GM12865 (cell line): ENCODE measurements at places on chromosomes 16 and 17.

GRCh38 chr17:16649585-16649984 is 4.1 kb downstream of the ZNF624 start:
- DNase-seq: no peak

GRCh38 chr16:85927959-85928358 is 29.0 kb downstream of the IRF8 start:
- no peak for DNase-seq

DNA sequence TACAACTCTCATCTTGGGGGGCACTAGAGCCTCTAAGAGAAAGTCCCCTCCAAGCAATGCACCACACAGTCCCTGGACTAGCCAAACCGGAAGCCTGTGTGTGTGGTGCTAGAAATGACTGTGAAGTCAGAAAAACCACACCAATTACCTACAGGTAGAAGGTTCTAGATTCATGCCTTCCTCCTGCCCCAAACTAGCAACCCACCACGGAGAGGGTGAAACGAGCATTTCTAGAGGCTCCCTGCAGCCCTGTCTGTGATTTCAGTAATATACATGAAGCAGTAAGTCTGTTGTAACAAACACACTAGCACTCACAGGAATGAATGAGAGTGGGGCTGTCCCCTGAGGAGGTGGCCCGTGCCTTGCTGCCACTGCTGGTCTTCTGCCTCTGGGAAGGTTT is 13.6 kb downstream of the ZFHX3 start:
- DNase-seq: peak; percentile 80

GRCh38 chr17:44354582-44355561 is 8.8 kb downstream of the FAM171A2 start:
- DNase-seq: peak; percentile 73

DNA sequence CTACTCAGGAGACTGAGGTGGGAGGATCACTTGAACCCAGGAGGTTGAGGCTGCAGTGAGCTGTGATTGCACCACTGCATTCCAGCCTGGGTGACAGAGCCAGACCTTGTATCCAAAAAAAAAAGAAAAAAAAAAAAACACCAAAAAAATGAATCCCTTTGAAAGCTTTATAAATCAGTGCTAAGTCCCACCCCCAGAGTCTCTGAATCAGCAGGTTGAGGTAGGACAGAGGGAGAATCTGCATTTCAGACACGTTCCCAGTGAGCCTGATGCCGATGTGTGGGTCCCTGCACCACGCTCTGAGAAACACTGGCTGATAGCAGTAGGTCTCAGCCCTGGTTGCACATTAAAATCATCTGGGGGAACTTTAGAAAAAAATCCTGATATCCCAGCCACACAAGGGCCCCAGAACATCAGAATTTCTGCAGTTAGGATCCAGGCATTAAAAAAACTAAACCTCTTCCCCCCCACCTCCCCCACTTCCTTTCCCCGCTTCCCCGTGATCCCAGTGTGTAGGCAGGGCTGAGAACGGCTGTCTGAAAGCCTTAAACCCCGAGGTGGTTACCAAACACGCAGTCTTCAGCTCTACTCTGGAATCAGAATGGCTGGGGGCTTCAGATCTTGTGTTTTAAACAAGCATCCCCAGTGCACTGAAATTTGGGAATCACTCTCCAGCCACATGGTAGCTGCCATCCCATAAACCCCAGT is 27.3 kb upstream of the GPRC5B start:
- DNase-seq: no peak

DNA sequence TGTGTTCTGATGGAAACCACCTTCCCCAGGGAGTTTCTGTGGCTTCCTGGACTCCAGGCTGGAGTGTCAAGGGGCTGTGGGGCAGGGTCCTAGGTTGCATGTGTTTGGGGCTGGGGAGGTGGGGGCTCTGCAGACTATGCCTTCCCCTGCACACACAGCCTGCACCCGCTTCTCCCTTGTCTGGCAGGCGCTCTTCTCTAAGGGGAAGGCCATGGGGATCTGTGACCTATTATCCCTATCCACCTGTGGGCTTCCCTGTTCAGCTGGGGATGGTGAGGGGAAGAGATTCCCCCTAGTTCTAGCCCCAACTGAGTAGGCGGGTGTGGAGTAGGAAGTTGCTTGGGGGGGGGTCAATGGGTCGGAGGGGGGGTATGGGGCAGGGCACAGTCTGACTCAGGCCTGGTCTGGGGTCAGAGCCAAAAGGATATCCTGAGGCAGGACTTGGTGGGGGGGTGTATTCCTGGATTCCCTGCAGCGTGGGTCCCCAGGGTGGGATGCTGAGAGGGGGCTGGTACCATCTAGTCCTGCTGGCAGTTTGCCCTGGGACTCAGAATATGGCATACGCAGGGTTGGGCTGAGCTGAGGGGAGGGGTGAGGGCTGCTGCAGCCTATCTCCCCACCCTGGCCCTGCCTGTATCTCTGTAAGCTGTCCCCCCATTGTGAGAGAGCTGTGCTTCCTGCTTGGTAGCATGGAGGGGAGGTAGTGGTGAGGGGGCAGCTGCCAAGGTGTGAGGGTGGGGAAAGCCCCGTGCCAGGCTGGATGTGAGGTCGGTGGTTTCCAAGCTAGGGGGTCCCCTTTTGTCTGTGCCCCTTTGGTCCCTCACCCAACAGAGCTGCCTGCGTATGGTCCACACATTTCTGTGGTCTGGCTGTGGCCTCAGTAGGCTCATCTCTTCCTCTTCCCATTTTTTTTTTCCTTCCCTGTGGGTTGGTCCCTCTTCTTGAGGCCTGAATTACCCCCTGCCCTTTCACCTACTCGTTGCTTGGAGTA is 14.7 kb downstream of the RARA start:
- DNase-seq: peak; percentile 82

DNA sequence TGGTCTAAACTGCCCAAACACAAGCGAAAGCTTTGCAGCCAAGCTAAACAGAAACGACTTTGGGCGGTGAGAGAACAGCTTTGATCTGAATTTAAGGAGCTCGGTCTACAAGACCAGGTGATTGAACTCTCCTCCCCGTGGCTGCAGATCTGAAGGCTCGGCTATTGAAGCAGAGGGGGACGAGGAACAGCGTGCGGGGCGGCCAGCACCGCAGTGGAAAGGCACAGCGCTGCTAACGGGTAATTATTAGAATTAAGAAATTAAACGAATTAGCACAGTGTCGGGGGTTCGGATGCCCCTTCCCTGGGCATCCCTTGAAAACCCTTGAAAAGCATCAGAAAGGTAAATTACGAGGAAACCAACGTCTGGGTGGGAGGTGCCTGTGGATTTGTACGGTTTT is 431 bp downstream of the TEKT3 start:
- no peak for DNase-seq

GRCh38 chr17:41592601-41593305 is 6.1 kb upstream of the KRT14 start:
- no peak for DNase-seq

- DNase-seq: peak; percentile 97
Observed at GRCh38 chr16:68760671-68761275, 23.7 kb downstream of the CDH1 start.

DNA sequence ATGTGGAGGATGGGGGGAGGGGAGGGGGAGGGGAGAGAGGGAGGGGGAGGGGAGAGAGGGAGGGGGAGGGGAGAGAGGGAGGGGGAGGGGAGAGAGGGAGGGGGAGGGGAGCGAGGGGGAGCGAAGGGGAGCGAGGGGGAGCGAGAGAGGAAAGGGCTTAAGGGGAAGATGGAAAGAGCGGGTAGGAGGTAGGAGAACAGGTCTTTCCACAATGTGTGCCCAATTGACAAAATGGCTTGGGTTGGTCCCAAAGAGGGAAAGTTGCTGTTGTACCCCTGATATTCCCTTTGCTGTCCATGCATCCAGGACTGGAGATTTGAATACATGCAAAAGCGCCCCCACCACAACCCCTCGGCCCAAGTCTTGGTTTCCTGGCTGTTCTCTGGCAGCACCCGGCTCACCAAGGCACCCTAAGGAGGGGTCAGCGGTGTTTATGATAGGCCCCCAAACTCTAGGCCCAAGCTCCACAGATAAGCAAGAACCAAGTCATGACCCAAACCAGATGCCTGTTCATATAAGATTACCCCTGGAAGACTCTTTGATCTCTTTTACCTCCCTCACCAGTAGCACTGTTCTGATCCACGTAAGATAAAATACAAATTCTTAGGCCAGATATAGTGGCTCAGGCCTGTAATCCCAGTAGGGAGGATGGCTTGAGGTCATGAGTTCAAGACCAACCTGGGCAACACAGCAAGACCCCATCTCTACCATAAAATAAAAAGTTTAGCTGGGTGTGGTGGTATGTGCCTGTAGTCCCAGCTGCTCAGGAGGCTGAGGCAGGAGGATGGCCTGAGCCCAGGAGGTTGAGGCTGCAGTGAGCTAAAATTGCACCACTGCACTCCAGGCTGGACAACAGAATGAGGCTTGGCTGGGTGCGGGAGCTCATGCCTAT is 119.6 kb downstream of the ZFHX3 start:
- no peak for DNase-seq

GRCh38 chr17:61159221-61159814 is 240.3 kb upstream of the TBX2 start:
- DNase-seq: peak; percentile 41
